ENCODE measurements at places on chromosomes 5 and 9.

DNA sequence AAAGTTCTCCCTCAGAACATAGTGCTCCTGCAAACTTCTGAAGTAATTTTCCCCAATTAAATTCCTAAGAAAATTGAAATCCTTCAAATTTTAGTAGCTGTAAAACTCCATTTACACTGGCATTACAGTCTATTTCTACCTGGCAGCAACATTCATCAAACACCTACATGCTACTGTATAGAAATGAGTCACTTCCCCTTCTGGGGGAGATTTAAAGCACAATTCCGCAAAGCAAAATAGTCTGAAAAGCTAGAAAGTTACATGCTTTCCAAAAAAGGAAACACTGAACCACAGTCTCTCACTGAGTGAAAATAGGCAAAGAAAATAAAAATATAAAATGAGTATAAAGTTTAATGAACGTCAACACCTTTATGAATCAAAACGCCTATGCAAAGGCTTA is 43.3 kb downstream of the MCTP1 start:
- DNase-seq: no peak

DNA sequence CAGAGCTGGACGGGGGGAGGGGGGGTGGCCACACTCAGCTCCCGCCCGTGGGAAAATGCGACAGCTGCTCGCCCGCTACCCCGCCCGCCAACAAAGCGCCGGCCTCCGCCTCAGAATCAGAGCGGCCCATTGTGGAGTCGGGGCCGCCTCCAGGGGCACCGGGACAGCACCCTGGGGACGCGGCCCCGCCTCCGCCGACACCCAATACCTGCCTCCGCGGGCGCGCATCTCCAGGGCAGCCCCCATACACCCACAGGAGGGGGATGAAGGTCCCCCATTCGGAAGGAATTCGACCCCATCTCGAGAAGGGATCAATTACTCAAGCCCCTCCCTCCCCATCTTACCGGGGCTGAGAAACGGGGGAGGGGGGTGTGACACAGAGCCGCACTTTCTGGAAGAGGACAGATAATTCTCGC is 1.3 kb downstream of the NOTCH1 start:
- peak; percentile 88 for DNase-seq

DNA sequence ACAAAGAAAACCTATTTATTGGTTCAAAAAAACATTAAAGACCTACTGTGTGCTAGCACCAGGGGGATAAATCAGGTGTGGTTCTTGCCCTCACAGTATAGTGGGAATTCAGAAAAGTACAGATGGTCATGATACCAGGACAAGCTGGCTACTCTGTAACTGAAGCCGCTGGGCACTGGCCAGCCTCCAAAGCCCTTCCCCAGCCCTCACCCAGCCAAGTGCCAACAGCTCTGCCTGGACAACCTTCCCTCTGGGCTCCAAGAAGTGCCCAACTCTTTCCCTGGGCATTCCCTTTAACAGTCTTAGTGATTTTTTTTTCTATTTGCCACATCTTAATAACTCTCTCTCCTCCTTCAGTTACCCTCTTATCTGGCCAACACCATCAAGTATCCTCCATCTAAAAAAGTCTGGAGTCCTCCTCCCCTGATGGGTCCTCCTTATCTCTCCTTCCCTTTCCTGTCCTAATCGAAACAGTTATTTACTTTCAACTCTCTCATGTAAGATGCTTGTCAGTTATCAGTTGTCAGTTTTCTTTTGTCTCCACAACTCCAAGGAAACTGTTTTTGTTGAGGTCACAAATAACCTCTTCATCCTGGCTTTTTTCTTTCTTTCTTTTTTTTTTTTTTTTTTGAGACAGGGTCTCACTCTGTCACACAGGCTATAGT is 13.3 kb upstream of the SEPTIN8 start:
- DNase-seq: no peak

DNA sequence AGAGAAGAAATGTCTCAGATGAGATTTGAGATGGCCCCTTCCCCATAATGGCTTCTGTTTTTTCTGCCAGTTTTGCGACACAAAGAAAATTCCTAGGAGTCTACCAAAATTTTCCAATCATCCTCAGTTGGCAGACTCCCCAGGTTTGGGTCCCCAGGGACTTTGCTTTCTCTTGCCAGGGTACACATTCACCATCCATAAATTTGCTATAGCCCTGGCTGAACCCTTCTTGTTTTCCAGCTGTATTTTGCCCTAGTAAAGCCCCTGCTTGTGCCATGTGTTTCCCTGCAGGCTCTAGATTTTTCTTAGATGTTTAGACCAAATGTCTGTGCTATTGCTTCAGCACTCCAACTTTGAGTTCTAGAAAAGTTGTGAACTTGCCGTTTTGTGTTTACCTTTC is 283.2 kb downstream of the ANXA1 start:
- DNase-seq: no peak

GRCh38 chr9:77158772-77159513 is 18.4 kb upstream of the VPS13A start:
- no peak for DNase-seq

DNA sequence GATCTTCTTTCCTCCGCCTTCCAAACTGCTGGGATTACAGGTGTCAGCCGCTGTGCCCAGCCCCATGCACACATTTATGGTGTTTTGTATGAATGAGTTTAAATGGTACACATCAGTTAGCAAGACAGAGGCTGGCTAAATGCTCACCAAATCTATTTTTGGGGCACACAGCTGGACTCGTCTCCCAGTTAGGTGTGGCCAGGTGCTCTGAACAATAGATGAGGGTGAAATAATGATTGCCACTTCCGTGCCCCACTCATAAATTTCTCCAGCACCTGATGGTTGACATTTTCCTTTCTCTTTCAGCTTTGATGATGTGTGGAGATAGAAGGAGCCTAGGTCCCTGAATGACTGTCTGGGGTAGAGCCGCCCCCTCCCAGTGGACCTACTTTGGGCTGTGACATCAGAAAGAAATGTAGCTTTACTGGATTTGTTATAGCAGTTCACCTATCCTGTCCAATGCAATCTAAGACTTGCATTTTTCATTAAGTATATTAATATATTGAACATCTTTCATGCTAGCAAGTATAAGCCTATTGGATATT is 8.6 kb upstream of the RAPGEF1 start:
- DNase-seq: no peak

GRCh38 chr5:154164249-154164581 is 26.3 kb upstream of the GALNT10 start:
- no peak for DNase-seq

- no peak for DNase-seq
These were observed 80.1 kb upstream of the LPAR1 start for GRCh38 chr9:111118256-111118948.

- no peak for DNase-seq
These were observed 20.6 kb downstream of the PGGT1B start for GRCh38 chr5:115241881-115242642.

- no peak for DNase-seq
These were observed 4.3 kb upstream of the CCDC187 start for GRCh38 chr9:136308006-136308701.

All from aorta (tissue), 5 donors.